ENCODE measurements at places on chromosomes 7 and 10.

DNA sequence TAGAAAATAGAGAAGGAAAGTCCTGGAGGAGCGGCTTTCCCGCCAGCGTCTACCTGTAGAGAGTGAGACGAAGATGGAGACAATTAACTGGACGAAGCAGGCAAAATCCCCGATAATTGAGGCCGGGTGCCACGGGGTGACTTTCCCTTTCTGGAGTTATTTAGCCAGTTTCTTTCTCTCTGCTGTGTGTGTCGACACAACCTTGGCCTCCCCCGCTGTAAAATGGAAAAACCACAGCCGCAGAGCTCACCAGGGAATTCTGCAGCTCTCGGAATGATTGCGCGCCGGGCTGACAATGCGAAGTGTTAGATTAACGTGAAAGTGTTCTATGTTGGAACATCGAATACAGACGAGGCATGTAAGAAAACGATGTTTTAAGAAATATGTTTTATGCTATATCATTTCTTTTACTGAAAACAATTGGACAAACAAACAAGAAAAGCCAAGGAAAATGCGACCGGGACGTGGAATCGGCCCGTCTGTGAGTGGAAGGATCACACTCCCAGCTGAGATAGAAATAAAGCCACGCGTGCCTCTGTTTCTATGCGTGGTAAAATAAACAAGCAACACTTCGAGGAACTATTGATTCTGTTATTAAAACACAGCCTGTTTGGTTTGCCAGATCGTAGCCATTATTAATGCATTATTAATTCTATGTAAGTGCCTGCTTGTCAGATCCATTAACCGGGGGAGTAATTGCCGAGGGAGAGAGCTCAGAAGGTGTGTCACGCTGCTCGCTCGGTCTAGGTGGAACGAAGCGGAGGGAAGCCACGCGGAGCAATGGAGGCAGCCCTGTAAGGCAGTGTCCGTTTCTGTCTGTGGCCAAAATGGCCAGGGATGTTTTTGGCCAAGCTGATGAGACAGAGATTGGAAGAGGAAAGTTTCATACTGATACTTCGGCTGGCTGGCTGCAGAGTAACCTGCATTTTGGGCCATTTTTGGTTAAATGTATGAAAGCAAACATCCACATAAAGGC, 129.4 kb downstream of the DNAJB6 start:
- DNase-seq: no peak

- no peak for DNase-seq
Measured at GRCh38 chr7:107021600-107021999, 22.9 kb upstream of the PRKAR2B start.

- peak; percentile 89 for DNase-seq
Measured at GRCh38 chr7:50304911-50305582, 531 bp downstream of the IKZF1 start.

GRCh38 chr7:134691546-134692343, 45.1 kb downstream of the BPGM start:
- DNase-seq: no peak

DNA sequence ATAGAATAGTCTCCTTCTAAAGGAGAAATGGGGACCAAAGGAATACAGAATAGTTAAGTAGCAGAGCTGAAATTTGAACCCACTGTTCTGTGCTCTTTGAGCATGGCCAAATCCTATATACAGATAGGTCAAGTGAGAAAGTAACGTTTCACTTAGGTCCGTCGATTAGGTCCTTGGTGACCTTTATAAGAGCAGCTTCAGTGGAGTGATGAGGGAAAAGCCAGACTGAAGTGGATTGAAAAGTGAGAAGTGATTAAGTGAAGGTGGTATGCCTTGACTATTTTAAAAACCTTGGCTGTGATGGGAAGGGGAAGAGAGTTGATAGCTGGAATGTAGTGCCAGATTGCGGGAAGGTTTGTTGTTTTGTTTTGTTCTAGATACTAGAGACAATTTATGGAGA, 10.6 kb upstream of the LSMEM1 start:
- no peak for DNase-seq

GRCh38 chr10:126124668-126125349, 228.4 kb downstream of the FANK1 start:
- no peak for DNase-seq

- no peak for DNase-seq
Measured at GRCh38 chr10:125159486-125159931, 854 bp downstream of the CTBP2 start.

DNA sequence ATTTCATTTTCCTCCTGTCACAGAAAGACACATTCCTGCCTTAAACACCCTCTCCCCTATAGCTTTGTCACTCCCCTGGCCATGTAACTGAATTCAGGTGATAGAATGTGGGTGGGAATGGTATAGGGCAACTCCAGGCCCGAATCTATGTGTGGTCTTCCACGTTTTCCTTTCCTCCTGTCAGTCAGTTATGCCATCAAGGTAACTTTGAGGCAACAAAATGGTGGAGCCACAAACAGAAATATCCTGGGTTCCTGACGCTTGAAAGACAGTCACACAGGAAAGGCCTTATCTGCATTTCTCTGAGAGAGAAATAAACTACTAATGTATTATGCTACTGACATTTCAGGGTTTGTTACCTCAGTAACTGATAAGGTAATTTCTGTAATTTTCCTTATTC, 326.8 kb downstream of the HPSE2 start:
- no peak for DNase-seq

DNA sequence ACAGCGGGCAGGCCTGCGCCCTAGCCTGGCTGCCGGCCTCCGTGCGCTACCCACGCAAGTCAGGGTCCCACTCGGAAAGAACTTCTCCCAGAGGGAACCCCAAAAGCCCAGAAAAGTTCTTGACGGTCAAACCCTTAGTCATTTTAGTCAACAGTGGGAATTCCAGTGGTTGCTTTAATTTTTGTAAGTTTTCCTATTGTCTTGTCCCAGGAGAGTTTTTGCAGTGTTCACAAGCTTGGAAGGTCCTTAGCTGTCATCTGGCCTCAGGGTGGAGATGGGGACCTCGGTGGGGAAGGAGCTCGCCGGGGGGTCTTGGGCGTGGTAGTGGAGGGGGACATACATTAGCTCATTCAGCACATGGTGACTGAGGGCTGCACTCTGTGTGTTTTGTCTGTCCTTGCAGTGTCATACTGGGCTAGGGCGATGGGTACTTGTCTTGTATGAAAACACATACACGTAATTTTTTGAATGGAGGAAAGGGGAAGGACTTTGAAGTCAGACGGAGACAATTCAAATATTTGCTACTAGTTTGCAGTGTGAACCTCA, 736 bp downstream of the MINDY4 start:
- DNase-seq: no peak
